ENCODE measurements at places on chromosomes 11 and 22.

- no peak for DNase-seq
These were observed 1.4 kb downstream of the CRY2 start for GRCh38 chr11:45848654-45849081.

GRCh38 chr11:1177020-1177770 is 19.4 kb downstream of the MUC5AC start:
- DNase-seq = no peak

DNA sequence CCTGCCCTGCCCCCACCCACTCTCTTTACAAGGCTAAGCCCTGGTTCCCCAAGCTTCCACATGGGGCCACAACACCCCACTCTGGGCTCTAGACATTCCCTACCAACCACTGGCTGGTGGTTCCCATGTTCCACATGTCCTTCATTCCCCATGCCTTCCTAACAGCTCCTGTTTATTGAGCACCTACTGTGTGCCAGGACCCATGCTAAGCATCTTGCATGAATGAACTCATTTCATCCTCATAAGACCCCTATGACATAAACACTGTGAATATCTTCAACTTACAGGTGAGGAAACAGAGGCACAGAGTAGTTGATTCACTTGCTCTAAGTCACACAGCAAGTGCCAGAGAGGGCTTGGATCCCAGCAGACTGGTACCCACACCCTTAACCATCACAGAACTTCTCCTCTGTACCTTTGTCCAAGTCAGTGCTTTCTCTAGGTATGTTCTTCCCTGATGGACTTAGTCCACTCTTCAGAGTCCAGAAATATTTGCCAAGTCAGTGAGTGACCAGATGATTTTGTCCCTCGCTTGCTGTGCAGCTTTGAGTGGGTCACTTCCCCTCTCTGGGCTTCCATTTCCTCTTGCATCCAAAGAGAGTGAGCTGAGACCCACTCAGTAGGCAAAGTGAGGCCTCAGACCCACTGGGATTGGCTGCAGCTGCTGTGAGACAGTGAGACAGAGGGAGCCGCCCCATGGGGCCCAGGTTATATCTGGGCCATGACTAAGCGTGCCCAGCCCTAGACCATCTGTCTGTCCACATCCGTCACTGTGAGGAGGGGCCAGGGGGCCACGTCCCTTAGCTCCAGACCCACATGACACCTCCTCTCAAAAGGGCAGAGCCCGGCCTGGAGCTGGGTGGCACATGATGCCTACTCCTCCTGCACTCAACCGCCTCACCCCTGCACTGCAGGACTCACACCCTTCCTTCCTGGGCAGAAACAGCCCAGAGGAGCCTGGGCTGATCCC is 132.4 kb downstream of the MN1 start:
- DNase-seq = no peak

DNA sequence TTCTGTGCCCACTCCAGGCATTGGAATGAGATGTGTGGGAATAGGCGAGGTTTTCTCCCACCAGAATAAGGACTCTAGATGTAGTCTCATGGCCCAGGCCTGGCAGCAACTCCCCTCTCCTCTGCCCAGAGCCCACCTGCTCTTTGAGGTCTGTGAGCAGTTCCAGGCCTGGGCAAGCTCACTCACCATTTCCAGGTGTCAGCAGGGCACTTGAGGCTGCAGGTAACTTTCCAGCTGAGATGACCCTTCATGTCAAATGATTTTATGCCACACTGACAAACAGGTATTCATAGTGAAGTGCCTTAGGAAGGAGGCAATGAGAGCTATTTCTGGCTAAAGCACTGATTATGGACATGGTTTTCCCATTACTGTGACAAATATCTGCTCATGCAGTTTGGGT is 123.3 kb upstream of the CCDC90B start:
- DNase-seq = no peak

DNA sequence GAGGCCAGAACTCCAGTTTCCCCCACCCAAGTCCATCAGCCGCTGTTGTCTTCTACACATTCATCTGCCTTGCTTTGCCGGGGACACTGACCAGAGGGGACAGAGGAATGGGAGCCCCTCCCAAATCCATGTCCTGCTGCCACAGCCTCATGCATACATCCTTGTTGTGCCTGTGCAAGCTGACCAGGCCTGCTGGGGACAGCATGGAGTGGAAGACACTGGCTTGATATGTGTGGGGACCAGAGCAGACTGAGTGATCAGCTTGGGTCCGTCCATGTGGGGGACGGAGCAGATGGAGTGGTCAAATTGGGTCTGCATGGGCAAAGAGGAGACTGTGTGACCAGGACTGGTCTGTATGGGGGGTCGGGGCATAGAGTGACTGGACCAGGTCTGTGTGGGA is 43.8 kb downstream of the KCNC1 start:
- DNase-seq = no peak

GRCh38 chr22:19115628-19116027 is 6.6 kb downstream of the DGCR2 start:
- no peak for DNase-seq

GRCh38 chr22:28736301-28737155 is 5.1 kb downstream of the CHEK2 start:
- no peak for DNase-seq

DNA sequence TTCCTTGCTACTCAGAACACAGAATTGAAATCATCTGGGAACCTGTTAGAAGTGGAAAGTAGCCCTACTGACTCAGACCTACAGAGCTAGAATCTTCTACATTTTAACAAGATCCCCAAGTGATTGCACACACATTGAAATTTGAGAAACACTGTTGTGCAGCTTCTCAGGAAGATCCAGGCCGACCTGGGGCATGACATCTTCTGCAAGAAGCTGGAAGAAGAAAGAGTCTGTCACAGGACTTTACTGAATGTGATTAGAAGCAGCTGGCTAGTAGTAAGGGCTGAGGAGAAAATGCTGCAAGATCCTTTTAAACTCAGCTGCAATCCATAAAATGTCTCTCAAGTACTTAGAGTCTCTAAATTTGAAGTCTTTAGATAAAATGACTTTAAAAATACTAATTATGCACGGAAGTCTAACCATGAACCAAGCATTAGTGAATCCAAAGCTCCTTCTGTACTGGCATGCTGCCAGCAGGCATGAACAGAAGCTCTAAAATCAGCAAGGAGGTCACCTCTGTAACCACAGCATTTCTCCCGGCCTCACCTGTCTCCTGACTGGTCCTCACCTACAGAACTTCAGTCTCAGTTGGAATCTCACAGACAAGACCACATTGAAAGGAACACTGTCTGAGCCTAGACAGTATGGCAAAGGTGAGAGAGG is 85.0 kb downstream of the SERGEF start:
- DNase-seq = no peak

DNA sequence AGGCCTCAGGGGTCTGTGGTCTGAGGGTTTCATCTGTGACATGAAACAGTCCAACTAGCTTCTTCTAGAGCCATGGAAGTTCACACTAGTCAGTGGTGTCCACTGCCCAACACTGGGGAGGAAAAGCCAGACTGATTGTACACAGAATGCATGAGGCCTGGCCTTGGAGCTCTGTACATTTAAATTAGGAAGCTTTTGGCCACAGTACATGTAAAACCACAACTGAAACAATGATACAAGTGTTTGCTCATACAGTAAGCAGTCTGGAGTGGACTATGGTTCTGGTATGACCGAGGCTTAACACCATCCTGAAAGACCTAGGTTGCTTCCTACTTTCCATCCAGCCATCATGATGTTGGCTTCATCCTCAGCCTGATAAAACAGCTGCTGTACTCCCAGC is 73.8 kb upstream of the SESN3 start:
- DNase-seq = no peak

DNA sequence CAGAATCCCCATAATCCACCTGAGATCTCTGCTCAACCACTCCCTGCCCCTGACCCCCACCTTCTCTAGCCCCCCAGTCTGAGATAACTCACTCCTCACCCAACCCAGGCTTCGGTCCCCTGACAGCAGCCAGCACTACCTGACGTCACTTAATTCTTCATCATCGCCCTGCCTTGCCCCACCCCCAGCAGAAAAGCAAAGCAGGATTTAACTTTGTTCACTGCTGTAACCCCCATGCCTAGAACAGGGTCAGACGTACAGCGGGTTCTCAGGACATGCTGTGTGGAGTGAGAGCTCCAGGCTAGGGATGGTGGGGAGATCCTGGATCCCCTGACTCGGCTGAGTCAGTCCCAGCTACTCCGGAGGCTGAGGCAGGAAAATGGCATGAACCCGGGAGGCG is 45.8 kb downstream of the ELFN2 start:
- DNase-seq = no peak

GRCh38 chr11:61049859-61050258 is 52.4 kb upstream of the CD5 start:
- DNase-seq = no peak

- DNase-seq = no peak
These were observed 123.3 kb downstream of the FCHSD2 start for GRCh38 chr11:73018856-73019255.

DNA sequence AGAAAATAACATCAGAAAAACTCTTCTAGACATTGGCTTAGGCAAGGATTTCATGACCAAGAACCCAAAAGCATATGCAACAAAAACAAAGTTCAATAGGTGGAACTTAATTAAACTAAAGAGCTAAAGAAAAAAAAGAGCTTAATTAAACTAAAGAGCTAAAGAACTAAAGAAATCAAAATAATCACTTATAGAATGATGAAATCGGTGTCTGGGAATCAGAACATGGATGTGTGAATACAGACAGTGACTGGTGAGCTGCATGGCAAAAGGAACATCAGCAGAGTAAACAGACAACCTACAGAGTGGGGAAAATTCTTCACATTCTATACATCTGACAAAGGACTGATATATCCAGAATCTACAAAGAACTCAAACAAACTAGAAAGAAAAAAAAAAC is 41.4 kb downstream of the ZNF280B start:
- no peak for DNase-seq

- no peak for DNase-seq
These were observed 426.8 kb upstream of the CADM1 start for GRCh38 chr11:115930886-115931547.

GRCh38 chr11:78312712-78313111 is 104.9 kb downstream of the GAB2 start:
- no peak for DNase-seq

DNA sequence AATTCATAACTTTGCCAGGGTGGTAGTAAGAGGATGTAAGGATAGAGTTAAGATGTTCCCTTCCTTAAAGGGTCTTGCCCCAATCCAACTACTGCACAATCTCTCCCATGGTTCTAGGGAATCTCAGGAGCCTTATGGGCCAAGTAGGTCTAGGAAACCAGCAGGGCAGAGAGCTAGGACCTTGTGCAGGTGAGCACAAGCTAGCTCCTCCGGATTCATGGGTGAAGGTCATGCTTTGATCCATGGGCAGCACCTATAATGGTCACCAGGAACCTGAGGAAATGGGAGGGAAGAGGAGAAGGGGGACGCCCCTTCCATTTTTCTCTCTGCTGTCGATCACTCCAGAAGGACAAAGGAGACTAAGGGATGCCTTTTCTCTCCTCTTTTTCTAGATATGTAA is 16.8 kb downstream of the KCNJ11 start:
- DNase-seq = no peak

DNA sequence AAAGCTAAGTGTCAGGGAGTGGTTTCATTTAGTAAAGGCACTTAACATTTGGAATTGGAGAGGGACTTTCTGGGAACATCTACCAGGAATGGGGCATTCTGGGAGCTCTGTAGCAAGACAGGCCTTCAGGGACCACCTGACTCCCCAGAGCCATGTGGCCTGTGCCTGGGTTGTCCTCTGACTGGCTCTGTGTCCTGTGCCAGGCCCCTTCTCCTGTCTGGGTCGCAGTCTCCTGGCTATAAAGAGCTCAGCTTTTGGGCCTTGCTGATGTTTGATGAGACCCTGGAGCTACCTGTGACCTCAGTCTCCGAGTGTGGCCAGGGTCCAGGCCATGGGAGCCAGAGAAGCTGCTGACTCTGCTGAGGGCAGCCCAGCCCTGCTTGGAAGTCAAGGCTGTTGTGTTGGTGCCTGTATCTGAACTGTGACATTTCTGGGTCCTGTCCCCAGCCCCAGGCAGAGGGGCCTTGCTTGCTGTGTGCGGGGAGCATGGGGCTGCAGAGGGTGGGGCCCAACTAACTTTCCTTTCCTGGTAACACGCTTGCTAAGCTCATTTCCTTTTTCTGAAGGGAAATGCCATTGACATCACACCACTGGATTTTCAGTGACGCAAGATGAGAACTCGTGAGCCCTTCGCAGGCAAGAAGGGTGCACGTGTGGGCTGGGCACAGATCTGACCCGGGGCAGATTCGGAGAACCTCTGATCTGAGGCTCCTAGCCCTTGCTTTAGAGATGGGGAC is 41.3 kb downstream of the LRRC32 start:
- DNase-seq = peak; percentile 20
